ENCODE measurements at places on chromosomes 7 and 10.

DNA sequence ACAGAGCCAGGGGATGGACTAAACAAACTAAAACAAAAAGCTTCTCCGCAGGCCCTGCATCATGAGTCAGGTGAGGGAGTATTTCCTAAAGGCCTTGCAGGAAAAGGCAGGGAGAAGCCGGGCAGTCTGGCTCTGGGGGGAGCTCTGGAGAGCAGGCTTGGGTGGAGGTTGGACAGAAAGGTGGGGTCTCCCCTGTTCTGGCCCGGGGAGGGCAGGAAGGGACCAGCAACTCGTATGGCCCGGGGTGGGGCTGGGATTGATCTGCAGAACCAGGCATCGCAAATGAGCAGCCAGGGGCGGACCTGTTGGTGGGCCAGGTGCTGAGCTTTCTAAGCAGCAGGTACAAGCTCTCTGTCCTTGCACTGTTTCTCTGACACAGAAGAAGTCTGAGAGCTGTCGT, 235.2 kb downstream of the TCERG1L start:
- no peak for DNase-seq

DNA sequence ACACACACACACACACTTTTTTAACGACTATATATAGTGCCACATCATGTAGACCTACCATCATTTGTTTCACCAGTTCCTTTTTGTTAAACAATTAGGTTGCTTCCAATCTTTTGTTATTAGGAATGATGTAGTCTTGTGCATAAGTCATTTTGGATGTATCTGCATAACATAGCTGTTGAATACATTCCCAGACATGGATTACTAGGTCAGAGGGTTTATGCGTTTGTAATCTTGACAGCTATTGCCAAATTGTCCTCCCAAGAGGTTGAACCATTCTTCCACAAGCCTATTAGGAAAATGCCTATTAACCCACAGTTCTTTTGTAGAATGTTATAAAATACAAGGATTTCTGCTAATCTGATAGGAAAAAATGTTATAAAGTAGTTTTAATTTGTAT, 87.3 kb downstream of the PALS2 start:
- DNase-seq: no peak

DNA sequence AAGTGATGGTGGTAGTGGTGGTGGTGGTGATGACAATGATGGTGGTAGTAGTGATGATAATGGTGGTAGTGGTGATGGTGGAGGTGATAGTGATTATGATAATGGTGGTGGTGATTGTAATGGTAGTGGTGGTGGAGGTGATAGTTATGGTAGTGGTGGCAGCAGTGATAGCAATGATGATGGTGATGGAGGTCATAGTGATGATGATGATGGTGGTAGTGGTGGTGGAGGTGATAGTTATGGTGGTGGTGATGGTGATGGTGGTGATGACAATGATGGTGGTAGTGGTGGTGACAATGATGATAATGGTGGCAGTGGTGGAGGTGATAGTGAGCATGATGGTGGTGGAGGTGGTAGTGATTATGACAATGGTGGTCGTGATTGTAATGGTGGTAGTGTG, 191.7 kb upstream of the RNF32 start:
- DNase-seq: no peak

GRCh38 chr10:53209944-53210611, 437.5 kb upstream of the MBL2 start:
- DNase-seq: no peak

GRCh38 chr10:71737834-71738197, 18.2 kb upstream of the C10orf105 start:
- no peak for DNase-seq

DNA sequence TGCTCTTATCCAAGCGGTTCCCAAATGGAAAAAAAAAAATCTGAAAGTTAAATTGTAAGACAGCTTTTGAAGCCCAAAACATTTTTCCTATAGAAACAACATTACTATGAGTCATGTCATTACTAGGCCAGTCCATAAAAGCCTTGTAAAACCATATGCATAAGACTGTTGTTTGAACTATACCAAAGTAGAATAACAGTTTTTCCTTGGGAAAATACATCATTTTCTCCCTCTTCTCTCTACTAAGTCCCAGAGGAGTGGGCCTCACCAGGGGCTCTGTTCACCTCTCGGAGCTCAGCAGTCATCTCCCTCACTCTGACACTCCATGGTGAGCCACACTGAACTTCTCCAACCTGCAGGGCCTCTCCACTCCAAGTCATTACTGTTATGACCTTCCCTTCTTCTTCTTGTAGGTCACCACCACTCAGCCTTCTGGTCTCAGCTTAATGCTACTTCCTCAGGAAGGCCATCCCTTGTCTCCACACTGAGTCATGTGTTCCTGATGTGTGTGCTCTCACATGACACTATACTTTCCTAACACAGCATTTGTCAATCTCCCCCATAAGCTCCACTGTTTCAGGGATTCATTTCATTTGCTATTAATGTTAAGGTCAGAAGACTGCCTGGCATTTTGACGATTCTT, 32.5 kb downstream of the ZNF438 start:
- DNase-seq: no peak

GRCh38 chr7:148867596-148868377, 16.3 kb downstream of the EZH2 start:
- DNase-seq: no peak

- DNase-seq: no peak
These were observed 438.5 kb downstream of the GRID1 start for GRCh38 chr10:85927952-85928665.

GRCh38 chr10:130810856-130811255, 500.7 kb downstream of the TCERG1L start:
- DNase-seq: no peak

DNA sequence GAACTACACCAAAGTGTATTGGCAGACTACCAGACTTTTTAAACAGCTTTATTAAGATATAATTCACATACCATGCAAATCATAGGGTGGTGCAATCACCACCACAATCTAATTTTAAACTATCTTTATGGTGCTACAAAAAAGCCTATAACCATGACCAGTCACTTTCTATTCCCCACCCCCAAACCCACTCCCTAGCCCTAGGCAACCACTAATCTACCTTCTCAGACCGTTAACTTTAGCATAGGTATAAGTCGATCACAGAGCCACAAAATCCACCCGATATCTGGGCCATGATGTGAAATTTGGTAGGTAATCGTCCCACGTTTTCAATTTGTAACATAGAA, 536 bp upstream of the POM121 start:
- no peak for DNase-seq

- DNase-seq: no peak
These were observed 48.5 kb upstream of the AQP1 start for GRCh38 chr7:30862995-30863705.

GRCh38 chr10:101256387-101256786, 27.1 kb upstream of the LBX1 start:
- no peak for DNase-seq

- no peak for DNase-seq
These were observed 27.7 kb upstream of the VAX1 start for GRCh38 chr10:117165538-117166417.

GRCh38 chr7:142012825-142013511, 17.3 kb downstream of the MGAM start:
- no peak for DNase-seq

GRCh38 chr10:54854389-54854788, 53.4 kb upstream of the PCDH15 start:
- no peak for DNase-seq

- DNase-seq: no peak
These were observed 26.8 kb upstream of the HDAC9 start for GRCh38 chr7:18468795-18469194.

GRCh38 chr10:30832749-30833627, 198.7 kb downstream of the ZNF438 start:
- DNase-seq: no peak

GRCh38 chr7:13790611-13791010, 198.9 kb downstream of the ETV1 start:
- no peak for DNase-seq

DNA sequence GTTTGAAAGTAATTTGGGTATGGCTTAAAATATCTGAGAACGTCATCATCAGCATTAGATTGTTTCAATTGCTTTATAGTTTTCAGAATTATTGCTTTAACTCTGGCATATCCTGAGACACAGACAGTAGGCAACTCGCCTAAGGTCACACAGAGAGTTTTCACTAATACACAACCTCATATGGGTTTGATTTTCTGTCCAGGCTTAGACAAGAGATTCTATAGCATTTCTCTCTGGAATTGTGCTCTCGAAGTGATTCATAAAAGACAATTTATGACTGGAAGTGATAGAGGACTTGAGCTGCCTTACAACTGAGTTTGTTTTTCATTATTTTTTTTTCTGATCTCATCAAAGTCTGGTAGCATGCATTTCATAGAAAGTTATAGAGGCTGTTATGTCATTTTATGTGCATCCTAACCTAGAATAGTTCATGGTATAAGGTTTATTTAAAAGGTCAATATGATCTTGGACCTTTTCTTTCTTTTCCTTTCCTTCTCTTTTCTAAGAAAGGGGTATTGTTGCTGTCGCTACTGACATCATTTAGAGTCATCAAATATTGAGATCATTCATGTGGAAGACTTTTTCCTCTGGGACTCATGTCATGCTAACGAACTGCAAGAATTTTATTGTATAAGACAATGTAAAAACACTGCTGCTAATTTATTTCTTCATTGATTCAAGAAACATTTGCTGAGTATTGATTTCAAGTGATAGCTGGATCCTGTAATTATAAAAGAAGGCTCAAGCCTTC, 278.2 kb downstream of the PLXDC2 start:
- DNase-seq: no peak

Measured in stimulated activated CD4-positive, alpha-beta T cell treated with anti-CD3 and anti-CD28 coated beads, Interleukin-1b, Interleukin-23, amount 100 ng/mL, for 1 hour (primary cell).